Esophagus mucosa (tissue), 1 donor: ENCODE measurements at places on chromosomes 4 and X.

DNA sequence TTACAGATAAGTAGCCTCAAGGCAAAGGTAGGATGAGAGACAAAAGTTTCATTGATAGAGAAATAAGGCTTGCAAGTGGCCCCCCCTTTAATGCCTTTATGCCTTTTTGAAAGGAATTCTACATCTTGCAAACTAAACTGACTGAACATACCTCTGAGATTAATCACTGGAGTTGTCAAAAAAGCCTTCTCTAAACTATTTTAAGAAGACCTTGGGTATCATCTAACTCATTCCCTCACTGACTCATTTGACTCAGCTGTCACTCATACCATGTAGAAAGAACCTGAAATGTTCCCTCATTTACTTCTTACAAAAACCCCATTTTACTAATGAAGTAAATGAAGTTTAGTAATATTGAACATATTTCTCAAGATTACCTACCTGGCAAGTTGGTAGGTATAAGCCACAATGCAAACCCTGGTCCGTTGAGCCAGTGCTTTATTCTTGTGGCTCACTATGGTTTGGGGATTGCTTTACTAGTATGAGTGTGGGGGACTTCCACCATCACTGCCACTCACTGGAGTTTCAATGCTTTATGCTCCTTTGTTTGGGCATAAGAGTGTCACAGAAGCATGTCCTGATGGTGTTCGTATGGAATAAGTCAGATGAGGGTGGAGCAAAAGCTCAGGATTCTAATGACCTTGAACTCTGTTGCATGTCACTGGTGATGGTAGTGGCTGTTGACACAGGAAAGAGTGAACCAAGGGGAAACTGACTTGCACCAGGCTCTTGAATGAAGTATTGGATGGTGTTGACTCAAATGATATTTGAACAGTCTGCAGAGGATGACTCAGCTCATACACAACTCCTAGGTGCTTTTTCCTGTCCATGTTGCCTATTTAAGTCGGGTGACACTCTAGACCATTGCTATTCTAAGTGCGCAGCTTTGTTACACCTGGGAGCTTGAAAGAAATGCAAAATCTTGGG is 305.5 kb upstream of the EMCN start:
- peak; percentile 33 for ATAC-seq

DNA sequence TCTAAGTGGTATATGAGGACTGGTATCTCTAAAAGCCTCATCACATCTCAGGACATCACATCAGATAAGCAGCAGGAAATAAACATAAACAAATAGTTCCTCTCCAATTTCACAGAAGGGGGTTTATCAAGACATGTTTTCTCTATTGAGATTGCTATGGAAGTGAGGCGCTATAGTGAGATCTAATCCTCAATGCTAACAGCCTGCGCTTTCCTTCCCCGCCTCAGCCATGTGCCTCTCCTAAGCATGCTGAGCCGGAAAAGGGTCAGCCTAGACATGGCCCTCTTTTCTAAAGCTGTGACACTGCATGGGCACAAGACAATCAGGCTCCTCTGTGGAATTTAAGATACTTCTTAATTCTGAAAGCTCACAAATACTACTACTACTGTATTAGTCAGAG is 286.1 kb downstream of the INPP4B start:
- ATAC-seq, result no peak

DNA sequence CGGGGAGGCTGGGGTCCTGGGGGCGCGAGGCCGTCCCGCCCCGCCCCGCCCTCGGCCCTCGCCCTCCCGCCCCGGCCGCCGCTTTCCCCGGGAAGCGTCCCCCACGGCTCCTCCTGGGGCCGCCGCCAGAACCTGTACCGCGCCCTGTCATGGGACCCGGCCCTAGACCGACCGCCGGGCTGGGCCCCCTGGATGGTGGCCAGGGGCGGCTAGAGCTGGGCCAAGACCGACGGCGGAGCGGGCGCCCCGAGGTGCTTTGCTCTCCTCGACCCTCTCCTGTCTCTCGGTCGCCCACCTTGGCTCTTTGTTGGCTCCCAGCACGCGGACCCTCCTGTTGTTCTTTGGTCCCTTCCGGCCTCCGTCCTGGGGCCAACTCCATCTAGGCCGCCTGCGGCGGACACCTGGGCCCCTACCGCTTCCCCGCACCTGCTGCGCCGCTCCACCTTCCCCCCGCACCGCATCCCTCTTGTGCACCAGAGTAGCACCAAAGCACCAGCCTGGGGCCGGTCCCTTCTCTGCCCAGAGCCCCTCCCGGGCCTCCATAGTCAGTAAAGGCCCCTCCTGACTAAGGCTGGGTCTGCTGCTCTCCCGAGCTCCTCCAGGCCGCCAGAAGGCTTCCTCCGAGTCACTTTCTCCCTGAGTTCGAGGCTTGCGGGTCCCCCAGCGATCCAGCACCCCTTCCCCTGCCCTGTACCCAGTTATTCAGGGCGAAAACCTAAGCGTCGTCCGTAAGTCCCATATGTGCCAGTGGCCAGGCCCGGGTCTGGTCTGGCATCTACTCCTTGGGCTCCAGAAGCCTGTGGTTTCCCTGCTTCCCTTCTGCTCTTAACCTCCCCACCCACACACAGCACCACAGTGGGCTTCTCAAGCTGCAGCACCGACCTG is 587 bp downstream of the TACC3 start:
- ATAC-seq, result peak; percentile 1

DNA sequence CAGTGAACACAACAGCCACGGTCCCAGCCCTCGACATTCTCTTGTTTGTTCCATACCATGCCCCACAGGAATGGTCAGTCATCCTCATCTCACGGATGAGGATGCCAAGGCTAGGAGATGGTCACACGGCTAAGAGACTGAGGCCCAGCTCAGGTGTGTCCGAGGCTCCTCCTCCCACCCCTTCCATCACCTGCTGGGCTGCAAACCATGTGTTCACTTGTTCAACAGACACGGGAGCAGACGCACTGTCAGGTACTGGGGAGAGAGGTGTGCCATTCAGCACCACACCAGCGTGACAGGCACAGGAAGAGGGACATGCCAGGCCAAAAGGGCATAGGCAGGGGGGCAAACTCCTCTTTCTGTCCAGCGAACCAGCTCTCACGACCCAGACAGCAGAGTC is 45.9 kb downstream of the ABLIM2 start:
- no peak for ATAC-seq

DNA sequence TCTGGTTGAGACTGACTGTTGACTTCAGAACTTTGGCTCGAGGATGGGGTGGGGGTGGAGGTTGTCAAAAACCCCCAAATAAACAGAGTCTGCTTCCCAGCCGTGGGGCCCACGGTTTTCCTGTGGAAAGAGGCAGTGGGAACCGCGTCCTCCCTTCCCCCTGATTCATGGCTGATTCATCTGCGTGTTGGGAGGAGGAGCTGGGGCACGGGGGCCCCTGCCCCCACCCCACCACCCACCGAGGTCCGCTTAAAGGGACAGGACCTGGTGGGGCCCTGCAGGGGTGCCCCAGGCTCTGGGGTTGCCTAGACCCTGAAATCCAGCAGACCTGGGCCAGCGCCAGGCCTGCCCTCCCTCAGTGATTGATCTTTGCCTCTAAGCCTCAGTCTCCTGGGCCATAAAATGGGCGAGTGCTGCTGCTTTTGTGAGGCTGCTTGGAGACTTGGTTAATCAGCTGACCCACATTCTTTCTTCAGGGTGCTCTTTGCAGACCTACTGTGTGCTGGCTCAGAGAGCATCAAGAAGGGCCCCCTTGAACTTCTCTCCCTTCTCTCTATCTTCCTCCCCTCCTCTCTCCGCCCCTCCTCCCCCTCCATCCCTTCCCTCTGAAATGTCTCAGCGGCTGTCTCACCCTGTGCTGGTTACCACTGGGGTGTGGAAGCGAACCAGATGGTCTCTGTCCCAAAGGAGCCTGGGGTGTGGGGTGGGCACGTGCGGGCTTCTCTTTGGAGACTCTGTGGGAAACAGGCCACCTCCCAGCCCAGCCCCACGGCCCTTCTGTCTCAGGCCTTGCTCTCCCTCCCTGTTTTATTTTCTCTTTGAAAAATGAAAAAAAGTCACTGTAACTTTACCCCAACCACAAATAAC is 9.1 kb downstream of the HTRA3 start:
- no peak for ATAC-seq

DNA sequence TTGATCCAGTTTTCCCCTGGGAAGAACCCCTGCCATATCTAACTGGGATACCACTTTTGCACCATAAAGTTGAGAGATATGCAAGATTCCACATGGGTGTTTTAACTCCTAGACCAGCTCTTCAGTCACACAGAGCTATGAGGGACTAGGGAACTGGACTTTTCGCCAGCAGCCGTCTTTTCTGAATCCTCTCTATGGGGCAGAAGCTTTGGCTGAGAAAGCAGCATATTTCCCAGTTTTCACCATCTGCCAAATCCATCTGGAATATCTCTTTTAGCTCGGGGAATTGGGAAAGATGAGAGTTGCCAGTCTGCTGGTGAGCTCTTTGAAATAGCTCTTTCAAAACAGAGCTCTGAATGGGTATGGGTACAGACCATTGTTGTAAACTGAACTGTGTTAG is 20.9 kb downstream of the APOOL start:
- ATAC-seq, result no peak

- no peak for ATAC-seq
These were observed 64.3 kb upstream of the NR0B1 start for GRCh38 chrX:30373479-30373878.

DNA sequence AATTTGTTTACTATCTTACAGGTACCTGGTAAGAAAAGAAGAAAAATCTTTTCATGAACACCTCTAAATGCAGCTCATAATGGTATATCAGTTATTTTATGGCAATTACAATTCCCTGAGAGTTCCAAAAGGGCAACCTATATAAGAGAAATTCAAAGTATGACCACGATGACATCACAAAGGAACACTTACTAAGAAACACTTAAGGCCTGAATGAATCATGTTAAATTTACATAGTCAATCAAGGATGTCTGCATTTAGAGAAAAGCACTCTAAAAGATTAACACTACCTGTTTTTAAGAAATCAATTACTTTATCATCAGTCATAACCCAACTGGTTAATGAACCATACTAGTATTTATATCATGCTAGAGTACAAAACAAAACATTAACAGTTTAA is 63.9 kb downstream of the LCORL start:
- no peak for ATAC-seq

GRCh38 chr4:147761218-147761883 is 29.5 kb downstream of the ARHGAP10 start:
- no peak for ATAC-seq

DNA sequence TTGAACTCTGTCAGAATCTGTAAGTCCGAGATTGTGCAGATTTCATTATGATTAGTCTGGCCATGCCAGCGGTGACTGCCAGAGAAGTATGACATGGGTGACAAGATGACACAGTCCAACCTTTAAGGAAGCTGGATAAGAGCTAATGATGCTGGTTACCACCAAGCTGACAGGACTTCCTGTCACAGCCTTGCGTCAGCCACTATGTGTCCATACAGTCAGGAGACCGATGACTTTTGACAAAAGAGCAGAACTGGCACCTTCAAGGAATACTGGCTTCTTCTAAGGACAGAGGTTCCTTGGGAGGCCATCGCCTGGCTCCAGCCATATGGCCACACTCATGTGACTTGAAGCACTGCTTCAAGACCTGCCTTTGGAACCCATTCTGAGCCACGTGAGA is 67.2 kb upstream of the TFDP3 start:
- no peak for ATAC-seq

DNA sequence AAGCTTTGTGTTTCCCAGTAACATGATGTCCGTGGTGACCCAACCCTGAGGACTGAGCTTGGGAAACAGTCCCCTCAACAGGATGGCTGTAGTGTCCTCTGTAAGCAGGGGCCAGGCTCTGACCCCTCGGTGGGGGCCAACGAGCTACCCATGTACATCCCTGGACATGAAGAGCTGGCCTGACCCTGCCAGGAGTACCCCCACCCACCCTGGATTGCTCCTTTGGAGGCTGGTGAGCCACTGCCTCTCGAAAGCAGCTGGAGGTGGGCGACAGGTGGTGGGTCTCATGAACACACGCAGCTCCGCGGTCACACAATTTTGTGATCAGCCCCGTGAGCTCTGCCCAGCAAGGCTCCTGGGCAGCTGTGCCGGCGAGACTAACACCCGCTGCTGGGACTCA is 33.5 kb downstream of the NSG1 start:
- no peak for ATAC-seq

GRCh38 chr4:21327976-21328700 is 620.4 kb downstream of the KCNIP4 start:
- ATAC-seq, result no peak

- ATAC-seq, result no peak
These were observed 196.1 kb upstream of the GK2 start for GRCh38 chr4:79604152-79604551.

DNA sequence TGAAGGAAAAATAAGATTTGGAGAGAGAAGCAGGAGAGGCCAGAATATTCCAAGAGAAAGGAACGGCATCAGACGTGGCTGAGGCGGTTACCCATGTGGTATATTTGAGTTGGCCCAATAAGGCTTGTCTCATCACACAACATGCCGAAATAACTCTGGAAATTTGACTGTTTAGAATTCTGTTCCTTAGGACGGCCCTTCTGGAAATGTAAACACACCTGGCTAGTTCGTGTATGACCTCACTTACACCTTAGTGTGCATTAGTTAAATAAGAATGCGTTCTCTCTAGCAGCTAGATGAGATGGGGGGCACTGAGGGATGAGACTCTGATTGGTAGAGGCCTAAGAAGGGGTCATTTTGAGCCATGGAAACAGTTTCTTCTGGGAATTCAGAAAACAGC is 33.2 kb upstream of the PLAC1 start:
- no peak for ATAC-seq

- peak; percentile 95 for ATAC-seq
These were observed 92.0 kb upstream of the TNIP3 start for GRCh38 chr4:121255986-121256750.

DNA sequence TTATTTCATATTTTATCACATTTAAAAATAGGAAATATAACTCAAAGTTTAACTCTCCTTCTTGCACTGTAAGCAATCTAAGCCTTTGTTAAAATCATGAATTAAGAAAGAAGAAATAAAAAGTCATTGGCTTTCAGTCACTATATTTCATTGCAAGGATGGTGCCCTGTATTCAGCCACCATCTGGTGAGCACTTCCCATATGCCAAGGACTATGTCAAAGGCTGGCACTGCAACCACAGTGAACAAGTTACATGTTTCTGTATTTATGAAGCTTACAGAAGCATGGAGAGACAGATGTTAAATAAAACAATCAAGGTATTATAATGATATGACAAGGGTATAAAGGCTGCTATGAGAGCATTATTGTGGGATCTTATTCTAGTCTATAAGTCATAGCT is 68.6 kb downstream of the PRKG2 start:
- ATAC-seq, result no peak

DNA sequence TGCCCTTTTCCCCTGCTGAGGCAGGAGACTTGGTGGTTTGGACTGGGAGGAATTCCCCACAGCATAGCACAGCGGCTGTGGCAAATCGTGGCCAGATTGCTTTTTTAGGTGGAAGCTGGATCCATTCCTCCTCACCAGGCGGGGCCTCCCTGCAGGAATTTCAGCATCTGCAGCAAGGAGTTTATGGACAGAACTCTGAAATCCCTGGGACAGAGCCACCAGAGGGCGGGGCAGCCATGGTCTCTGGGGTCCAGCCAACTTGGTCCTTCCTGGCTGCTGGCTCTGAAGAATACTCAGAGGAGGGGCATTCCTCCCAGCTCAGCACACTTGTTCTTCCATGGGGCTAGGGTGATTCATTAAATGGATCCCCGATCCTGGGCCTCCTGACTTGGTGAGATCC is 794.3 kb downstream of the SH3BGRL start:
- ATAC-seq, result no peak

GRCh38 chr4:6041800-6042199 is 23.6 kb upstream of the C4orf50 start:
- ATAC-seq, result no peak

- ATAC-seq, result peak; percentile 36
These were observed 690.0 kb upstream of the HS3ST1 start for GRCh38 chr4:12118651-12119213.

GRCh38 chrX:132090403-132091159 is 37.2 kb downstream of the FRMD7 start:
- ATAC-seq, result no peak

- peak; percentile 28 for ATAC-seq
These were observed 8.4 kb downstream of the NIPAL1 start for GRCh38 chr4:48025005-48025404.
